IPS-NIHi11 (cell line): ENCODE measurements at places on chromosomes 2 and 18.

- DNase-seq, result no peak
Measured at GRCh38 chr2:23823863-23824262, 103.1 kb downstream of the ATAD2B start.

- no peak for DNase-seq
Measured at GRCh38 chr2:142037744-142038143, 93.1 kb downstream of the LRP1B start.

DNA sequence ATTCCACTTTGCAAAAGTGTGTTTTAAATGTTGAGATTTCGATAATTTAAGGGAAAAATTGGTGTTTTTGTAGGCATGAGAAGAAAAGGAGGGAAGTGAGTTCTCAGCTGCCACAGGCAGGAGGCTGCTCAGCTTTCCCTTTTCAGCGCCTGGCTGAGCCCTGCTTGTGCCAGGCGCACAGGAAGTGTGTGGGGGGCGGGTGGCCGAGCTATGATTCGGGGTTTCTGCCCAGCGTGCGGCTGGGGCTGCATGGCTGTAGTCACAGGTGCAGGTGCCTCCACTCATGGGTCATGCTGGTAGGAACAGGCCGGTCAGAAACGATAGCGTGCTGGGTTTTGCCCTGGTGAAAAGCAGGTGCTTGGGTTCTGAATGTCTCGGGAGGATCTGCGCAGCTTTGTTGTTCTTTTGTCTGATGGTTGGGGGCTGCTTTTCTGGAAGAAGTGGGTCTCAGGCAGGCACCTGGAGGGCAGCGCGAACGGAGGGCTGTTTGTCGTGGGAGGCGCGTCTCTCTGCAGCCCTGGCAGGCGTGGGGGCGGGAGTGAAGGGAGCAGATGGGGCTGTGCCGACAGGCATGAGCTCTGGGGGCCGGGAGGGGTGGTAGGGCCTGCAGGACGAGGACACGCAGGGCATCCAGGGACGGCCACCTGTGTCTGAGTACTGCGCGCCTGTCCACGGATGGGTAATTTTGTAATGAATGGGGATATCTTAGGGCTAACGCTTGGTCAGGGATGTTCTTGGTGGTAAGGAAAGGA lies 2.1 kb downstream of the KCNG2 start:
- no peak for DNase-seq

GRCh38 chr2:219766658-219767057 lies 139.2 kb downstream of the SLC4A3 start:
- no peak for DNase-seq

GRCh38 chr2:47251404-47251675 lies 96.2 kb upstream of the STPG4 start:
- DNase-seq, result no peak

DNA sequence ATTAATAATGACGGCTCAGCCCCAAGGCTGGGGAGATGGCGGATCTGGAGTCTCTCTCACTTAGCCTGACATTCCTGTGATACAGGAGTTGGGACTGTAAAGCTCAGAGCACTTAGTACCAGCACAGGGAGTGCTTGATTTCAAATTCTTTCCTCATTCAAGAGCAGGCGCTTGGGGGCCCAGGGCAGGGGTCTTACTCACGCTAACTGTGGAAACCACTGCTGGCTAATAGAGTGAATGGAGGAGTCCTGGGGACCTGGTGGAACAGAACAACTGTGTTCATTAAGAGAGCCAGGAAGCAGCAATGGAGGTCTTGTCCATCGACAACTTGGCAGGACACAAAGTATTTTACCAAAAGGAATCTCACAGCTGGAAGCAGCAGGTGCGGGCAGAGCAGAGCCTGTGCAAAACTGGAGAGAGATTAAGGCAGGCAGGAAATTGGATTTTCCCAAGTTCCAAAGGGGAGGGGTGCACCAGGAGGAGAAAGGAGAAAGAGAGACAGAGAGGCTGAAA lies 358.9 kb downstream of the TNS1 start:
- DNase-seq, result no peak

- no peak for DNase-seq
Measured at GRCh38 chr18:37491526-37491925, 74.1 kb downstream of the CELF4 start.

- DNase-seq, result peak; percentile 46
Measured at GRCh38 chr18:10044054-10044453, 130.2 kb downstream of the VAPA start.

DNA sequence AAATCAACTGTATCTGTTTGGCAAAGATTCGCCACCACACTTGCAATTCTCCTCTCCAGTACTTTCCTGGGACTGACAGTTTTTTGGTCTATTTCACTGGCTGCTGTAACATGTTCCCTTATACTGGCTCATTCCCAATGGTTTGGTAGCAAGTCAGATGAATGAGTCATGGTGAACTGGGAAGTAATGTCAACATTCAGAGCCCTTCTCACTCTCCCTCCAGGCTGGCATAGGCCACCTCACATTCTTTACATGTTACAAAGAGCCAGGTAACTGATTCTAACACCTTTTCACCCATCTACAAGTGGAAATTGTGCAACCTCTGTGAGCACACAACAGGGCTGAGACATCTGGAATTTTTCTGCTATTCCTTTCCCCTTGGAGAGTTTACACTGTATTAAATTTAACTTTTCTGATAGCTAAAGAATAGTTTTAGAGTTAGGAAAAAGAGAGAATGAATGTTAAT lies 111.3 kb upstream of the TLK1 start:
- DNase-seq, result peak; percentile 60
